ENCODE measurements at places on chromosomes 2 and 18. TPM values are rescaled to one million over a fixed set of nuclear protein-coding genes. Genes with fewer than 3 reads are reported as not detected.
A peak's percentile ranks its signal among the peaks of the same experiment; 100 is the strongest.

GRCh38 chr2:5188636-5189035 lies 503.5 kb upstream of the SOX11 start:
- no peak for DNase-seq

- DNase-seq: no peak
Observed at GRCh38 chr2:429575-430254, 141.8 kb upstream of the ALKAL2 start.

- peak; percentile 26 for DNase-seq
Observed at GRCh38 chr2:120298173-120298835, 45.7 kb downstream of the RALB start.

DNA sequence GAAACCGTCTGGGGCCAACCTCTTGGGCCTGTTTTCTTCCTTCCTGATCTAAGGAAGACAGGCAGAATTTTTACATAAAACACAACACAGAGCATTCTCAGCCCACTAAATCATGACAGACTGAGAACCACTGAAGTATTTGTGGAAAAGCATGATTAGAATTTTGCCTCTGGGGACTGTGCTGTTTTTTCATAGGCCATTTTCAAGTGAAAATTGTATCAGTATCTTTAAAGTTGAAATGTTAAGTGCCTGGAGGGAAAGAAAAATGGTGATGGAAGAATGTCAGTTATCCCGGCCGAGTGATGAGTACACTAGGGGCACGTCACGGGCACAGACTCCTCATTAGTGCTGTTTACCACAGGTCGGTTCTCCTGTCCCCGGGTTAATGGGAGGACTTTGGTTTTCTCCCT lies 36.9 kb downstream of the EHD3 start:
- peak; percentile 46 for DNase-seq

DNA sequence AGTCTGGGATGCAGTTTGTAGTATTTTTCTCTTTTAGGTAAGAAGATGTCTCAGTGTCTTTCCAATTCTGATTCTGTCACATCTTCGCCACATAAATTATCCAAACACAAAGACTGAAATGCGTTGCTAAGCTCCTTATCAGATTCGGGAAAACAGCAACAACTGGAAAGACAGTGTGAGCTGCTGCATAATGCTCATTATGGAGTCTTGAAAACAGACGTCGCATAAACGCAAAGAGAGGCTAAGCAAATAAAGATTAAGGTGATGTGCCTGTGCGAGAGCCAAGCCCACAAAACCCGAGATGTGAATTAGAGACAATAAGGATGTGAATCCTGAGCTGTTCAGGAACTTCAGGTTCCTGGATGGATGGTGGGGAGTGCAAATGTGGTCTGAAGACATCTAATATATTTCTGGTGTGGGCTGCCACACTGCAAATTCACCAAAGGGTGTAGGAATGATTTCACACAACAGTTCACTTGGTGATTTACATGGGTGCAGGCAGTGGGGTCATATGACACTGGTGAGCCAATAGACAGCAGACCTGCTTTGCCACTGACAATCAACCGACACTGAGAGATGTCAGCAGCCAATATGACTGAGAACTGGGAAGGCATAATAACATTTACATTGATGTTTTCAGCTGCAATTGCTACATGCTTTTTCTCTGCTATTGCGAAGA lies 195.8 kb downstream of the MTX2 start:
- no peak for DNase-seq

GRCh38 chr2:132668189-132668823 lies 1.7 kb downstream of the LYPD1 start:
- no peak for DNase-seq

GRCh38 chr2:119460076-119460475 lies 28.4 kb downstream of the TMEM37 start:
- no peak for DNase-seq

GRCh38 chr2:46704041-46704440 lies 211.6 kb downstream of the MCFD2 start:
- no peak for DNase-seq

- no peak for DNase-seq
Observed at GRCh38 chr2:213733893-213734292, 449.6 kb downstream of the SPAG16 start.

GRCh38 chr2:217878915-217879590 lies 123.7 kb downstream of the TNS1 start:
- no peak for DNase-seq

DNA sequence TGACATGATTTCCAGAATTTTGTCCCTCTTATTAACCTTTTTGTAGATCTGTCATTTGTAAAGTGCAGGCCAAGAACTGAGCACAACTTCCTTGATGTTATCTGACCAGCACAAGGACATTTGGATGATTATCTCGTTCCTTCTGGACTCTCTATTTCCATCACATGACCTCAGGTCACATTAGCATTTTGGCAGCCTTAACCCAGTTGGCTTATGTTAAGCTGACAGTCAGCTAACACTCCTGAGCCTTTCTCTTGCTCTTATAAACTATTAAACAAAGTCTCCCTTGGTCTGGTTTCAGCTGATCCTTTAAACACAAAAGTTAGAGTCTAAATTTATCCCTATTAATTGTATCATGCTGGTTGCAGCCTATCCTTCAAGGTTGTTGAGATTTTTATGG lies 167.2 kb upstream of the RBBP8 start:
- no peak for DNase-seq

DNA sequence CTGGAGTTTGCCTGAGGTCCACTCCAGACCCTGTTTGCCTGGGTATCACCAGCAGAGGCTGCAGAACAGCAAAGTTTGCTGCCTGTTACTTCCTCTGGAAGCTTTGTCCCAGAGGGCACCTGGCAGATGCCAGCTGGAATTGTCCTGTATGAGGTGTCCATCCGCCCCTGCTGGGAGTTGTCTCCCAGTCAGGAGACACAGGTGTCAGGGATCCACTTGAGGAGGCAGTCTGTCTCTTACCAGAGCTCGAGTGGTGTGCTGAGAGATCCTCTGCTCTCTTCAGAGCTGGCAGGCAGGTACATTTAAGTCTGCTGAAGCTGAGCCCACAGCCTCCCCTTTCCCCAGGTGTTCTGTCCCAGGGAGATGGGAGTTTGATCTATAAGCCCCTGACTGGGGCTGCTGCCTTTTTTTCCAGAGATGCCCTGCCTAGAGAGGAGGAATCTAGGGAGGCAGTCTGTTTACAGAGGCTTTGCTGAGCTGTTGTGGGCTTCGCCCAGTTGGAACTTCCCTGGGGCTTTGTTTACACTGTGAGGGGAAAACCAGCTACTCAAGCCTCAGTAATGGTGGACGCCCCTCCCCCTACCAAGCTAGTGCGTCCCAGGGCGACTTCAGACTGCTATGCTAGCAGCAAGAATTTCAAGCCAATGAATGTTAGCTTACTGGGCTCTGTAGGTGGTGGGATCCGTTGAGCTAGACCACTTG lies 34.7 kb downstream of the TFPI start:
- DNase-seq: no peak

- no peak for DNase-seq
Observed at GRCh38 chr2:128271597-128271910, 47.1 kb downstream of the HS6ST1 start.

- no peak for DNase-seq
Observed at GRCh38 chr2:165536851-165537499, 67.5 kb downstream of the CSRNP3 start.

- DNase-seq: peak; percentile 94
Observed at GRCh38 chr18:21163647-21164547, 52.3 kb upstream of the ROCK1 start.

DNA sequence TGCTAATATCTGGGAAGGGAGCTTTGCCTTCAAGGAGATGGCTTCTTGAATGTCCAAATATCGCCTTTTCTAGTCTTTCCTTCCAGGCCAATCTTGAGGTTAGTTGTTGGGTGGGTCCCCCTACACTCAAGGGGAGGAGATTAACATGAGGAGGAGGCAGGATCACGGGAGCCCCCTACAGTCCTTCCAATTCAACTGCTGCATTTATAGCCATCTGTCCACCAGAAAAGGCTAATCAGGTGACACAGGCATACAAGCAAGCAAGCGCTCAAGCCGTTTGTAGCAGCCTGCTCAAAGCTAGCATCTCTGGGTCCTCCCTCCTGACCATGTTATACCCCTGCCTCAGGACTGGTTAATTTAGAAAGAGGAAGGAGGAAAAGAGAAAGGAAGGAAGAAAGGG lies 87.6 kb downstream of the MRPS9 start:
- DNase-seq: no peak

- no peak for DNase-seq
Observed at GRCh38 chr2:190501702-190502407, 32.7 kb downstream of the NEMP2 start.

- DNase-seq: no peak
Observed at GRCh38 chr2:207122651-207123334, 43.0 kb downstream of the KLF7 start.

- DNase-seq: no peak
Observed at GRCh38 chr2:107374249-107374648, 452.4 kb upstream of the RGPD4 start.

DNA sequence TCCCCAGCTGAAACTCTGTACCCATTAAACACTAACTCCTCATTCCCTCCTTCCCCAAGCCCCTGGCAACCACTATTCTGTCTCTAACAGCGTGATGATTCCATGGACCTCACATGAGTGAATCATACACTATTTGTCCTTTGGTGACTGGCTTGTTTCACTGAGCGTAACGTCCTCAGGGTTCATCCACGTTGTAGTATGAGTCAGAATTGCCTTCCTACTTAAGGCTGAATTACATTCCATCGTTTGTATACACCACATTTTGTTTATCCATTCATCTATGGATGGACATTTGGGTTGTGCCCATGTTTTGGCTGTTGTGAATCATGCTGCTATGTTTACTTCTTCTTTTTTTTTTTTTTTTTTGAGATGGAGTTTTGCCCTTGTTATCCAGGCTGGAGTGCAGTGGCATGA lies 19.6 kb upstream of the CABLES1 start:
- DNase-seq: peak; percentile 99

GRCh38 chr2:7292154-7292691 lies 375.0 kb downstream of the RNF144A start:
- DNase-seq: no peak

DNA sequence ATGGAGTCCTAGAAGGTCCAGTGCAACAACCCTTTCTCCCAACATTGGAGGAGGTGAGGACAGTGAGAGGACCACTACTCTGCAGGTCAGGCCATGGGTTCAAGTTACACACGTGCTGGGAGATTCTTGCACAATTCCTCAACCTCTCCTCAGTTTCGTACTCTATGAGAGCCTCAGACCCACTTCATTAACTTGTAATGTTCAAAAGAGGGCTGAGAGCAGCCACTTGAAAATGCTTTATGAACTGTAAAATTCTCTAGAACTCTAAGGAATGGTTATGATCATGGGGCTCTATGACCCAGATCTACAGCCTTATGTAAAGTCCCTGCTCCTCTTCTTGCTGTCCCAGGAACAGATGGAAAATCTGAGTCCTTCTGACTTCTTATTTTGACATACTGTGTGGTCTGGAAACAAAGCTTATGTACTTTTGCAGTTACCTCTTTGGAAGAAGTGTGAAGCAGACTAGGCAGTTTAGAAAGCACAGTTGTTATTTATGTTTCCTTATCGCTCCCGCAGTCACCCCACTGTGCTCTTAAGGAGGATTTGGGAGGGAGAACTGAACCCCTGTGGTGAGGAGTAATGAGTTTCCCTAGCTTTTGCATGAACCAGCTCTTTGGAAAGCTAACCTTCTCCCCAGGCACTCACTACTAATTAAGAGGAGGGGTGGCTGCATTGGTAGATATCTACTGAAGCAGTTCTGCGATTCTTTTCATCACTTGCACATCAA lies 296.6 kb downstream of the LRRTM1 start:
- no peak for DNase-seq

- DNase-seq: peak; percentile 4
Observed at GRCh38 chr2:206614811-206615210, 27.5 kb upstream of the FAM237A start.

- peak; percentile 71 for DNase-seq
Observed at GRCh38 chr2:134375935-134376334, 122.1 kb downstream of the MGAT5 start.

- DNase-seq: no peak
Observed at GRCh38 chr2:62727876-62728566, 22.5 kb downstream of the EHBP1 start.

DNA sequence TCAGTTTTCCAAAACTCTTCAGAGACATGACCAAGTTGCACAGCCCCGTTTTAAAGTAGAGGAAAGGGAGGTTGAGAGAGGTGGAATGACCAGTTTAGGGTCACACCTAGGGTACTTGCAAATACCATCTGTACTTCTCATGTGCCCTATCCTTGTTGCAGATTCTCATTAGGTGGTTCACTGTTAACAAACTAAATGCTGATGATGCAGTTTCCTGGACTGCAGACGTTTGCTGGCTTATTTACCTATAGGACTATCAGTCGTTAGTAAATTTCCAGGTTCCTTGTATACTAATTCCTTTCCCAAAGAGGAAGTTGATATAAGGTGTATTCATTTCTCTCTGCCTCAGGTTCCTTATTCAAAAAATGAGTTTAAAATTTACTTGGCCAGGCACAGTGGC lies 1.4 kb downstream of the FARP2 start:
- DNase-seq: no peak

DNA sequence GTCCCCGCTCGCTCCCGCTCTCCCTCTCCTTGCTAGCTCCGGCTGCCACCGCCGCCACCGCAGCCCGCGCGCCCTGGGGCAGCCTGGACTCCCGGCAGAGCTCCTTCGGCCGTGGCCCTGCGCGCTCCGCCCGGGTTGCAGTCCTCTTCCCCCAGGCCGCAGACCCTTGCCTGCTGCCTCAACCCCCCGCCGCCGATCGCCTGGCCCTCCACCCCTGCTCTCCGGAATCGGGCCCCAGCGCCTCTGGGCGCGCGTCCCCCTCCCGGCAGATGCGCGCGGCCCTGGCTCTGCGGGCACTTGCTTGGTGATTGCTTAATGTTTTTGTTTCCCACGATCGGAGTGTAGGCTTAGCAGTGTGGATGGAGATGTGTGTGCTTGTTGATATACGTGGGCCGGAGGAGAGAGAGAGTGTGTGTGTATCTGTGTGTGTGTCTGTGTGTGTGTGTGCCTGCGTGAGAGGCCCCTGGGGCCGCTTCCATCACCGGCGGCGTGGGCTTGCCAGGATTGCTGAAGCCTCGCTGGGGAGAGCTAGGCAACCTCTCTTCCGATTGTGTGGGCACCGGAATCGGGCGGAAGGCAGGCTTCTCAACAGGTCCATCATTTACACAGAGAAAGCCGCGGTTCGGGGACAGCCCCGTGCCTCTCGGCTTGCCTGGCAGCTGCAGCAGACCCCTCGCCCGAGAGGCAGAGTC lies 877 bp downstream of the INHBB start:
- peak; percentile 9 for DNase-seq

Gene RIT2
- total RNA-seq: not detected

Gene SCN2A
- total RNA-seq: 0.44 TPM

Gene MORN2
- 20.1 TPM for total RNA-seq

Gene MEP1B
- total RNA-seq: not detected

Gene IL1RL1
- not detected for total RNA-seq

Gene BCS1L
- 43.7 TPM for total RNA-seq

Gene GMPPA
- total RNA-seq: 85.3 TPM

Gene EFHD1
- 2.9 TPM for total RNA-seq

Gene GALNT3
- total RNA-seq: 0.39 TPM

Gene AOX1
- total RNA-seq: 64.7 TPM

Gene RGPD3
- total RNA-seq: 0.11 TPM

Gene CROCC2
- not detected for total RNA-seq

Gene DNER
- 0.07 TPM for total RNA-seq

Gene CXCR4
- not detected for total RNA-seq

Gene POTEI
- total RNA-seq: not detected

Gene PPP1R1C
- not detected for total RNA-seq

Gene UNC80
- not detected for total RNA-seq

Gene TIGD1
- 3.0 TPM for total RNA-seq

Gene FEZ2
- total RNA-seq: 131 TPM

Gene PSMD14
- total RNA-seq: 75.1 TPM
